Urothelium cell line (cell line): ENCODE measurements at places on chromosomes 4 and X.

- no peak for DNase-seq
Measured at GRCh38 chr4:182576601-182577289, 333.5 kb downstream of the TENM3 start.

DNA sequence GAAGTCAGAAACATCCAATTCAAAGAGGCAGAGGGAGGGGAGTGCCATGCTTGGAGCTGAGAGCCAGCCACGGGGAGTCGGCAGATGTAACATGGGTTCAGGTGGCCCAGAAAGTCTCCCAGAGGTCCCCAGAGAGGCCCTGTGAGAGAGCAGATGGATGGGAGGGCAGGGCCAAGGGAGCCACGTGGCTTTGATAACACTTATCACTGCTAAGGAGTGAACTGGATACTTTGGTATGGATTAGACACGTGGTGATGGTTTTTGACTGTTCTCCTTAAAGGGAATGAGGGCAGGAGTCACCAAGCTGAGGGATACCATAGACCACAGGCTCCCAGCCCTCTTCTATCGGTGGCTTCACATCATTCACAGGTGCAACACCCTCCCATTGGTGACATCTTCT lies 13.7 kb downstream of the CCKAR start:
- DNase-seq: no peak

GRCh38 chr4:138555584-138555983 lies 313.4 kb upstream of the SLC7A11 start:
- DNase-seq: no peak

- no peak for DNase-seq
Measured at GRCh38 chr4:165383591-165384073, 4.8 kb downstream of the CPE start.

- no peak for DNase-seq
Measured at GRCh38 chr4:8646296-8647093, 53.9 kb downstream of the CPZ start.
